ENCODE measurements at places on chromosomes 5 and 9.

GRCh38 chr5:56671571-56671970 is 143.8 kb upstream of the MAP3K1 start:
- no peak for DNase-seq

GRCh38 chr5:163094492-163095180 is 342.8 kb upstream of the CCNG1 start:
- no peak for DNase-seq

- no peak for DNase-seq
These were observed 63.1 kb downstream of the SH3TC2 start for GRCh38 chr5:148999741-149000140.

GRCh38 chr9:137294091-137294680 is 7.9 kb downstream of the NRARP start:
- no peak for DNase-seq

DNA sequence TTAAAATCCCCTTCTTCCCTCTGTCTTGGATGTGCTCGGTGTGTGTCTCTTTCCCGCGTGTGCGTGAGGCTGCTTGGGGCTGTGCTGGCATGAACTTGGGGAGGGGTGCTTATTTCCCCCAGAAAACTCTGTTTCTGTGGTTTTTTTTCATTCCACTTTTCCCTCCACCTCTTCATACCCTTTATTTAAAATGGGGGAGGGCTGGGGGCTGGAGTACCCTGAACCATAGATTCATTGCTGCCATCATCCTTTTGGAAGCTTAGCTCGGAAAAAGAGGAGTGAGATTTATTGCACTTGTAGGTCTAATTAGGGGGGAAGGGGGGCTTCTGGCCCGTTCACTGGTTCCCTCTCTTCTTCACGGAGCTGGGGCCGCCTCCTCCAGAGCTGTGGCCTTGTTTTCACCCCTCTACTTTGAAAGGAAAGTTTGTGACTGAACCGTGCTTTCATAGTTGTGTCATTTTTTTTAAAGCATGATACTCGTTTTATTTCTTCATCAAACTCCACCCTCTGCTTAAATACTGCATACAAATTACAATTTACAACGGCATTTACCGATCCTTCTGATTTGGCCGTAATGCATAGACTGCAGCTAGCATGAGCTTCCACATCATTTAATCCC is 2.9 kb downstream of the NR2F1 start:
- no peak for DNase-seq

DNA sequence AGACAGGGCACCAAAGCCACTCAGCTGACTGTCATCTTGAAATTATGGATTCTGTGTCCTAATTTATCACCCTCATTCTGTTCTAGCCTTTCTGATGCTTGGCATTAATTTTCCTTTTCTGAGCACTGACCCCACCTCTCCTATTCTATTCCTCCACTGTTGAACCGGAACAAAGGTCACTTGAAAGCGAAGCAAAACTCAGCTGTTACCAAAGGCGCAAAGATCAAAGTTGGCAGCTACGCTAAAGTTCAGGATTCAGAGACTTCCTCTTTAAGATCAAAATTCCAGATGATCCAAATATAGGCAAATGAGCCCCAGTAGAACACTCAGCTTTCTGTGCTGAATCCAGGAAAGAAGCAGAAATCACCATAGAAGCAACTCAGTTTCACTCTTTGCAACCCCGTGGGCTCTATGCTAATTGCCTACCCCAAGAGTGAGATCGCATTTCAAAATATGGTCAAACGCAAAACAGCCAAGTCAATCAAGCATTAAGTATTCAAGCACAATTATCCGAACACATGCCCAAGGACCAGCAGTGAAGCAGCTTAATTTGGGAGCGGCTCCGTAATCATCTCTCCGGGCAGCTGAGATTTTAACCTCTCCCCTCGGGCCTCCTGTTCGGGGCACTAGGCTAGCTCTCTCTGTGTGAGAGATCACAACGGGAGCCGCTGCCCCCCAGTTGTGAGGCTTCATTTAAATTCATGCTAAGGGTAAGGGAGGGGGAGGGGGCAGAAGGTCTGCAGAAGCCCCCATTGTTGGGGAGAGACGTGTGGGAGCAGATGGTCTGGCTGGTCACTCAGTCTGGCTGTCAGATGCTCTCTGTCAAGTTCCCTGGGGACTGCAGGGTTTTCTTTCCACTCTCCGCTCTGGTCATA is 288.6 kb downstream of the ELAVL2 start:
- no peak for DNase-seq

DNA sequence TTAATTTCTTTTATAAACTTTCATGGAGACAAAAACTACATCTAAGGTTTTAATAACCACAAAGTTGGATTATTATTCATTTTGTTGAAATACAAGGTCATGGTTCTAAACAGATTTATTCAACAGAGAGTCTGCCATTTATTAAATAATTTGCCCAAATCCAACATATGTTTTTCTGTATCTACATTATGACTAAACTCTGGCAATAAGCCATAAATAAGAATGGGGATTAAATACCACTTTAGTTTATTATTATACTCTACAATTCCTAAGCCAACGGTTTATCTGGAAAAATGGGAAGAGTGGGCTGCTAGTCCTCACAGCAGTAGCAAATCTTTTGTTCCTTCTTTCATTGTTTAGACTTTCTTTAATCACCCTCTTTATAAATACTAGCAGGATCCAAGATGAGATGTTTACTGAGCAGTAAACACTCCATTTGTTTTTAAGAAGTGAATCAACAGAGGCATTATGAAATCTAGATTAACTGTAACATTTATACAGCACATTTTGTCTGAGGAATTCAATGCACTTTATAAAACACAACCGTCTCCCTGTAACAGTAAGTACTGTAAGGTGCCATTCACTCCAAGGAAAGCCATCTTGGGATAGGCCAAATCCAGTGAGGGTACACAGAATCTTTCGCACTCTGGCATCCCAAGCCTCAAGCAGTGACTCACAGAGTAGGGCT is 89.7 kb downstream of the DROSHA start:
- no peak for DNase-seq

- no peak for DNase-seq
These were observed 632.9 kb upstream of the TLE4 start for GRCh38 chr9:78938821-78939220.

DNA sequence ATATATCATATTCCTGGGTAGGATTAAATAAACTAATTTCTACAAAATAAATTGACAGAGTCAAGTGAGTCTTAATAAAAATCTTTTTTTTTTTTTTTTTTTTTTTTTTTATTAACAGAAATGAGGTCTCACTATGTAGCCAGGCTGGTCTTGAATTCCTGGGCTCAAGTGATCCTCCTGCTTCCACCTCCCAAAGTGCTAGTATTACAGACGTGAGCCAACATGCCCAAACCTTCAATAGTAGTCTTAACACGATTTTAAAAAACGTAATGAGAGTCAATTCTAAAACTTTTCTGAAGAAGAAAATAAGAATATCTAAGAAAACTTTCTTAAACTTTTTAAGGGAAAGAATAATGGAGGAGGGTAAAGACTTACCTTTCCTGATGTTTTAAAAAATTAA is 84.2 kb downstream of the YIPF5 start:
- DNase-seq = no peak

DNA sequence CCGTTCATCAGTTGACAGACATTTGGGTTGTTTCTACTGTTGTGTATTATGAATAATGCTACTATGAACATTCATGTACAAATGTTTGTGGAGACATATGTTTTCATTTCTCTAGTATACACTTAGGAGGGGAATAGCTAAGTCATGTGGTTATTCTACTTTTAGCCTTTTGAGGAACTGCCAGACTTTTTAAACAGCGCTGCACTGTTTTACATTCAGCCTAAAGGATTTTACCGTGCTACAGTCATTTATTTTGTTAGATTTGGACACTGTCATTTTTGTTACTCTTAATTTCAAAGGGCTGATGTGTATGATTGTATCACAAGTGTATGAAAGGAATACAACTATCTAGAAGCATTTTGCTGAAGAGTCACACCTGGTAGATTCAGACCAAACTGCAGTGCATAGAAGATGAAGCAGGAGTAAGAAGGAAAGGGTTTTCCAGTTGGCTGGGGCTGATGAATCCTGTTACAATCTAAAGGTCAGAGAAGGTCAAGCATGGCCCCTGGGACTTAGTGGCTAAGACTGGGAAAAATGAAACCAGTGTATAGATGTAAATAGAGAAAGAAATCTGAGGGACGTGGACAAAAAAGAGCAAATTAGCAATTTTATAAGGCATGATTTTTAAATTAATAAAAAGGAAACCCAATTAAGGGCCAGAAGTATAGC is 509.7 kb downstream of the PSAT1 start:
- no peak for DNase-seq

GRCh38 chr9:131722255-131722654 is 17.6 kb downstream of the RAPGEF1 start:
- no peak for DNase-seq

DNA sequence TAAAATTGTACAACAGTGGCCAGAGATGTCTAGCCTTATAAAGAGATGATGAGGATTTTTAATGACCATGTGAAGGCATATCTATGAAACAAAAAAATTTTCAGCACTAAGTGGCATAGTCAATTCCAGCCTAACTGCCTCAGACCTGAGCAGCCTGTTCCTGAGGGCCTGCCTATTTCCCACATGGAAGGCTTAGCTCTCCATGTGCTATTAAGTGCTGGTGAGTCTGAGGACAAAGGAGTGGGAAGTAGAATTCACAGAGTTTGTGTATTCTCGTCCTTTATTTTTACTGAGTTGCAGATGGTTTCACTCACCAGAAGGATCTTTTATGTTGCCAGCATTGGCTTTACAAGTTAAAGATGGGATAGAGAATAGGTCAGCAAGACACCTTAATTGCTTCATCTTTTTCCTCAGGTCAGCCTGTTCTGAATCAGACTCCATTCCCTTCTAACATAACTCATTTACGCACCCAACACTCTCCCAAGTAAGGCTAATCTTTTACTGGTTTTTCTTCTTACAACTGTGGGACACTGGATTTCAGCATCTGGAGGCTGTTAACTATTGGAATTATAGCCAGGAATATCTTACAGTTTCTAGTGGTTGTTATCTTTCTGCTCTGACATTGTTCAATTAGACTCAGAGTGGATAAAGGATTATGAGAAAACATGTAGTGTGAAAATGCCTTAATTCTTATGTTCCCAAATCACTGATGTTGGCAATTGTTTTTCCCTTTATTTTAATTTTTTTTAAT is 76.8 kb downstream of the ISOC1 start:
- DNase-seq = no peak

DNA sequence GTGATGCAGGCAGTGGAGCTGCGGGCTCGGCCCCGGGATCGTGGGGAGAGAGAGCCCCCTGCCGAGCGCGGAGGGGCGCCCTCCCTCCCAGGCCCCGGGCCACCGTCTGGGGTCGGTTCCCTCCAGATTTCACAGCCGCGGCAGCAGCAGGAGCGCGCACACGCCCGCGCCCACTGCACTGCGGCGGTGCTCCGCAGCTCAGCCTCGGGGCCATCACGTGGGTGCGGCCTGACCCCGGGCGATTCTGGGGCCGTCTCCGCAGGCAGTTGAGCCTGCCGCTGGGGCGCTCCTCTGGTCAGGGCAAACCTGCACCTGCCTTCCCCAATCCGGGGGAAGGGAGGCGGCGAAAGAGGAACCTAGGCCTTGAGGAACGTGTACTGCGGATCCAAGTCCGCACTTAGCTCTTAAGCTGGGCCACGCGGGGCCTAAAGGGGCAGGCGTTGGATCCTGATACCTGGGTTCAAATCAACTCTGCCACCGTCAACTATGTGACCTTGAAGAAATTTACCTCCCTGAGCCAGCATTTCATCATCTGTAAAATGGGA is 9.4 kb upstream of the DELE1 start:
- no peak for DNase-seq

- DNase-seq = no peak
These were observed 4.8 kb upstream of the PITX1 start for GRCh38 chr5:135038813-135039270.

DNA sequence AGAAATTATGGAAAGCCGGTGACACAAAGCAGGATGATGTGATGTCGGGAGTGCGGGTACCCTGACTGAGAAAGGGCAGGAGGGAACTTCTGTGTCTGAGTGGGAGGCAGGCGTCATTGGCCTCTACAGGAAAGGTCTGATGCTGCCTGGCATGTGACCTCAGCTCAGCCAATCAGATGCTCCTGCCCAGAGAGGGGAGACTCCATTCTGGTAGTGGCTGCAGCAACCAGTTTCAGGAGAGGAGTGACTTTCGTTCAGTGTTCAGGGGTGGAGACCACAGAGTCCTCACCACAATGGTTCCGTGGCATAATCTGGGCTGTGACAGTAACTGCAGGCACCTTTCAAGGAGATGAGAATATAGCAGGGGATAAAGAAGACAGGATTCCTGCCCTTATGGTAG is 6.7 kb upstream of the SFXN1 start:
- DNase-seq = no peak

DNA sequence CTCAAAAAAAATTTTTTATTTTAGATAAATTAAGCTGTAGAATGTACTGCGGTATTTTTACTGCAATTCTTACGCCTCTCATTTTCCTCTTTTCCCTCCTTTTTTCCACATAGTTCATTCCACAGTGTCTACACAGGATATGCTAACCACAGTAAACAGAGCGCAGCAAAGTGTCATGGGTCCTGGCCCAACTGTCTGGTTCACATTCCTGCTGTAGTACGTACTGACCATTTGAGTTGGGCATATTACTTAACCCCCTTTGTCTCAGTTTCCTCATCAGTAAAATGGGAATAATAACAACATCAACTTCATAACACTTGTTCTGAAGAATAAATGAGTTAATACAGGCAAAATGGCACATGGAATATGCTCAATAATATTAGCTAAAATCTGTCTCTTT is 41.6 kb downstream of the SLC44A1 start:
- no peak for DNase-seq

GRCh38 chr5:433836-434235 is 9.1 kb upstream of the EXOC3 start:
- DNase-seq = no peak

DNA sequence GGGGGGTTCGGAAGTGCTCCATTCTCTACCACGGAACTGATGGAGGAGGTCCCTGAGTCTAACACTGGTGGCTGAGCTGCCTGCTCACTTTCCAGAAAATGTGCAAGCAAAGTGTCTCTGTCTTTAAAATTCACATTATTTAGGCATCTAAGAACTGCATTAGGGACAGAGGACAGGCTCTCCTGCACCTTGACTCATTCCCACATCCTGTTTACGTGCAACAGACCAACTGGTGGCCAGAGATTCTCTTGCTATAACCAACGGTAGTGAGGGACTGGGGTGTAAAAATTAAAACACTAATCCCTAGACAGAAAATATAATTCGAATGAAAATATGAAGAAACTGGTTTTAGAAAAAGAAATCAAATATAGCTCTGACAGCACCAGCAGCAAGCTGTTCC is 320.9 kb downstream of the IRX2 start:
- no peak for DNase-seq

GRCh38 chr5:17400724-17401469 is 97.1 kb upstream of the TAF11L2 start:
- no peak for DNase-seq

DNA sequence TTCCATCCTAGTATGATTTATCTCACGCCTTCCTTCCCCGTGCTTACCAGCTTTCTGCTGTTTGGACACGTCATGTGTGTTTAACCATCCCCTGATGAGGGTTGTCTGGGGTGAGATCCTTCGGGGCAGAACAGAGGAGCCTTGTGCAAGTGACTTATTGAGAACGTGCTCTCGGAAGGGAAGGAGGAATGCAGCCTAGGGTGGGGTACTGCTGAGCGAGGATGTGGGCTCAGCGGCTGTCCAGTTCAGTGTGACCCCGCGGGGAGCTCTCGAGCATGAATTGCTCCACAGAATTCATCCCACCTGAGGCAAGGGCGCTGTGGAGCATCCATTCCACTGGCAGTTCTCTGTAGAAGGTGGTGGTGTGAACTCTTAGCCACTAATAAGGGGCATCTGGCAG is 4.0 kb downstream of the MYOZ3 start:
- no peak for DNase-seq

- DNase-seq = no peak
These were observed 72.5 kb downstream of the ACTL7B start for GRCh38 chr9:108783326-108783725.

Data from stimulated activated CD8-positive, alpha-beta memory T cell treated with anti-CD3 and anti-CD28 coated beads, Interleukin-7, amount 100 ng/mL, for 1 hour (primary cell).